ENCODE measurements at places on chromosomes 5 and 9. TPM values are rescaled to one million over a fixed set of nuclear protein-coding genes. Genes with fewer than 3 reads are reported as not detected.

The PCDHA13 gene
- total RNA-seq: not detected

The PTGS1 gene
- total RNA-seq: 1.0 TPM

The OR1L6 gene
- not detected for total RNA-seq

The DOK3 gene
- 5.7 TPM for total RNA-seq

The NUTM2F gene
- total RNA-seq: not detected

The PFN3 gene
- total RNA-seq: not detected

The GFI1B gene
- total RNA-seq: not detected

The STK32A gene
- total RNA-seq: not detected

The MYMK gene
- total RNA-seq: not detected

The SOX30 gene
- 0.09 TPM for total RNA-seq
